Right atrium auricular region (tissue), 2 donors: ENCODE measurements at places on chromosomes 6 and 20. TPM values are rescaled to one million over a fixed set of nuclear protein-coding genes. Genes with fewer than 3 reads are reported as not detected.

GRCh38 chr20:45968081-45968671 lies 3.8 kb downstream of the ZNF335 start:
- no peak overlapping the region for H3K27ac ChIP-seq
- no peak for DNase-seq

The GSTA1 gene
- not detected for total RNA-seq

The AK9 gene
- 12.3 TPM for total RNA-seq

GRCh38 chr6:80767808-80768207 lies 661.3 kb downstream of the BCKDHB start:
- H3K4me3 ChIP-seq, result no peak overlapping the region
- peak; percentile 91 for DNase-seq
- H3K4me1 ChIP-seq, result no peaks in the 10 kb centered on the region
- no peak overlapping the region for H3K27ac ChIP-seq

DNA sequence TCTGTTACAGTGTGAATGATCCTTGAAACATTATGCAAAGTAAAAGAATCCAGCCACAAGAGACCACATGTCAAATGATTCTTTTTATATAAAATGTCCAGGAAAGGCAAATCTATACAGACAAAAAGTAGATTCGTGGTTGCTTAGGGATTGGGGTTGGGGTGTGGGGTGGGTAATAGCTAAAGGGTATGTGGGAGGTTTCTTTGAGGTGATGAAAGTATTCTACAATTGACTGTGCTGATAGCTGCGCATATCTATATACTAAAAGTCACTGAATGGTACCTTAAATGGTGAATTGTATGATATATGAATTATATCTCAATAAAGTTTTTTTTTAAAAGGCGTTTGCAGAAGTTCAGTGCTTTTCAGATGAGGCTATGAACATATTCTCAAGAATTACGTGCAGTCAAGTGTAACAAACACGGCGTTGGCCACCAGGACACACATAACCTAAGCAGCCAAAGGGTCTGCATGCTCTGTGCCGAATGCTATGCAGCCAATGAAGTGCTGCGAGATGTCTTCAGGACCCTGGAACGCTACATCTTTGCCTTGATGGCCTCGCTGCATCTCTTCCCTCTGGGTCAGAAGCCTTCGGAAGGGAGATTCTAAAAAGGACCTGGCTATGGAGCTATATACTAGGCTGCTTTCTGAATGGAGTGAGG lies 96.9 kb downstream of the SCML4 start:
- H3K27me3 ChIP-seq, result no peaks in the 10 kb centered on the region
- no peaks in the 10 kb centered on the region for H3K4me1 ChIP-seq
- H3K27ac ChIP-seq, result no peak overlapping the region
- no peaks in the 10 kb centered on the region for H3K36me3 ChIP-seq
- no peak overlapping the region for H3K4me3 ChIP-seq
